ENCODE measurements at places on chromosomes 5 and 9.

- DNase-seq, result no peak
Observed at GRCh38 chr5:140575309-140575708, 10.7 kb downstream of the SLC35A4 start.

GRCh38 chr5:149432911-149433401 lies 53.9 kb upstream of the IL17B start:
- DNase-seq, result no peak

GRCh38 chr9:18396102-18396728 lies 77.7 kb upstream of the ADAMTSL1 start:
- DNase-seq, result no peak

DNA sequence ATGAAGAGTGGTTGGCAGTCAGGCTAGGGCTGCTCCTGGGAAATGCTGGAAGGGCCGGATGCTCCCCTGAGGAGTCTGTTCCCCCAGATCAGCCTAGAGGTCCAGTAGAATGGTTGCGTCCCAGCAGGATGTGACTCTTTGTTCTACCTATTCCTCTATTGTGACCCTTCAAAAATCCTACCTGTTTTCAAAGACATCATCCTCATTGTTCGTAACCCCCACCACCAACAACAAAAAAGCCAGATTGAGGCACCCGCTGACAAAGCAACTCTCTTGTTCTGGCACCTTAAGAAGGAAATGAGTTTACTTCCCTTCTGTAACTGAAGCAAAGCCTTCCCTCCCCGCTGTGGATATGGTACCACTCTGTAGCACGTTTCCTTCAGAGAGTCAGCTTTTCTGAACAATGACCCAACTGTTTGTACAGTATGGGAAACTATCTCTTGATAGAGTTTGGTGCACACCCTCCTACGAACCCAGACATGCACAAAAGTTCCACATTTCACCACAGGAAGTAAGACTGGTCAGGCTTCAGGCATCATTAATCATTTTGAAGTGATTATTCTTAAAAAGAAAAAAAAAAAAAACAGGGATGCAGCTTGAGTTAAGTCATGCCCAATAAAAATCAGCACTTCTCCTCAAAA lies 207.2 kb downstream of the ENC1 start:
- DNase-seq, result no peak

- DNase-seq, result no peak
Observed at GRCh38 chr5:35198075-35198474, 32.2 kb downstream of the PRLR start.

Measured in mesothelial cell of epicardium (in vitro differentiated cells).